ENCODE measurements at places on chromosomes 5 and 9. TPM values are rescaled to one million over a fixed set of nuclear protein-coding genes. Genes with fewer than 3 reads are reported as not detected.

Gene TMEM171
- 1.7 TPM for total RNA-seq

Gene PCDHA13
- total RNA-seq, result 2.6 TPM

Gene TENT4A
- total RNA-seq, result 21.7 TPM

Gene OR13C5
- total RNA-seq, result 10.6 TPM

Gene SMARCA2
- total RNA-seq, result 99.2 TPM

Gene PIP5KL1
- total RNA-seq, result 1.4 TPM

Gene ZNF462
- total RNA-seq, result 25.3 TPM

Gene GPRIN1
- total RNA-seq, result 0.72 TPM

Gene TBC1D13
- 6.5 TPM for total RNA-seq

Gene C9orf43
- 1.4 TPM for total RNA-seq

Gene RNF130
- 73.9 TPM for total RNA-seq

Gene CER1
- 3.9 TPM for total RNA-seq

Gene SLC2A6
- 9.4 TPM for total RNA-seq

Gene FCN1
- total RNA-seq, result 3.6 TPM

Gene C5
- 8.2 TPM for total RNA-seq

Gene GFI1B
- 0.48 TPM for total RNA-seq

Gene BTNL8
- not detected for total RNA-seq

Gene TRIP13
- 2.9 TPM for total RNA-seq

Gene ACOT12
- 4.6 TPM for total RNA-seq

Gene GLDC
- total RNA-seq, result 3.4 TPM

Gene BTNL9
- total RNA-seq, result 7.0 TPM

Gene RFK
- 14.7 TPM for total RNA-seq

Gene ISL1
- total RNA-seq, result 13.2 TPM

Gene CCNI2
- total RNA-seq, result 0.72 TPM

Gene TUSC1
- total RNA-seq, result 20.7 TPM

Gene INSL6
- total RNA-seq, result 6.3 TPM

Gene SNCAIP
- total RNA-seq, result 11.6 TPM

Gene SLC45A2
- total RNA-seq, result 1.2 TPM

Gene PSAT1
- total RNA-seq, result 14.2 TPM

Gene CERCAM
- 105 TPM for total RNA-seq

Gene FRRS1L
- 9.1 TPM for total RNA-seq

Gene LCN9
- total RNA-seq, result not detected

Gene SYK
- 9.6 TPM for total RNA-seq

Gene MEIKIN
- not detected for total RNA-seq

Gene HK3
- 4.6 TPM for total RNA-seq

All from umbilical cord (tissue), 2 donors.